ENCODE measurements at places on chromosomes 5 and 9. TPM values are rescaled to one million over a fixed set of nuclear protein-coding genes. Genes with fewer than 3 reads are reported as not detected.

- H3K4me3 ChIP-seq, result peak overlapping the region; percentile 88
- peaks cover 21% of the 10 kb centered on the region for H3K4me1 ChIP-seq
Measured at GRCh38 chr9:128771094-128771721, 519 bp downstream of the ZER1 start.

GRCh38 chr9:131732061-131732526 is 7.8 kb downstream of the RAPGEF1 start:
- no peak for DNase-seq
- H3K27me3 ChIP-seq, result no peaks in the 10 kb centered on the region
- peak overlapping the region; percentile 98 for H3K27ac ChIP-seq
- H3K4me1 ChIP-seq, result peaks cover 94% of the 10 kb centered on the region

- peak overlapping the region; percentile 84 for H3K27ac ChIP-seq
- H3K27me3 ChIP-seq, result no peaks in the 10 kb centered on the region
Measured at GRCh38 chr9:128895556-128895955, 13.6 kb downstream of the LRRC8A start.

The EQTN gene
- not detected for total RNA-seq

GRCh38 chr5:93831449-93831848 is 90.0 kb upstream of the POU5F2 start:
- H3K4me3 ChIP-seq, result no peak overlapping the region
- peaks cover 10% of the 10 kb centered on the region for H3K36me3 ChIP-seq
- H3K27me3 ChIP-seq, result no peaks in the 10 kb centered on the region
- H3K4me1 ChIP-seq, result no peaks in the 10 kb centered on the region
- no peak for DNase-seq

The TTLL11 gene
- total RNA-seq, result 3.1 TPM

DNA sequence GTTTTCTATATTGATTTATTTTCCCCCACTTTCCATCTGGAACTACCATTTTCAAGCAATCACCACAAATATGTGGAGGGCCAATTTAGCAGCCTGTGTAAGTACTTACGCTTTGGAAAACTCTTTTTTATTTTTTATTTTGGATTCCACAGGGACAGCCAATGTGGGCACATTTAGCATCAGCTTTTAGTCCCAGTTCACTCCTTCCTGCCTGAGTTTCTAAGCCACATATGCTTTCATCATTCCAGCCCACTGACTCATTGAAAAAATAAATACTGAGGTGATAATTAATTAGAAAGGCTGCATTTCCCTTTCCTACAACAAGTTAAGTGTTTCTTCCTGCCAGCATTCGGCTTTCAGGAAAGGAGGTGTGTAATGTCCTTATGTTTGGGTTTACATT is 76.8 kb downstream of the TMEM167A start:
- H3K27me3 ChIP-seq, result no peaks in the 10 kb centered on the region
- H3K27ac ChIP-seq, result no peak overlapping the region
- H3K4me1 ChIP-seq, result no peaks in the 10 kb centered on the region
- no peak overlapping the region for H3K4me3 ChIP-seq
- H3K36me3 ChIP-seq, result no peaks in the 10 kb centered on the region
- no peak for DNase-seq

- DNase-seq, result no peak
- H3K4me1 ChIP-seq, result no peaks in the 10 kb centered on the region
Measured at GRCh38 chr9:36292641-36293040, 34.4 kb upstream of the GNE start.

The CCL21 gene
- not detected for total RNA-seq

The PRSS3 gene
- total RNA-seq, result not detected

DNA sequence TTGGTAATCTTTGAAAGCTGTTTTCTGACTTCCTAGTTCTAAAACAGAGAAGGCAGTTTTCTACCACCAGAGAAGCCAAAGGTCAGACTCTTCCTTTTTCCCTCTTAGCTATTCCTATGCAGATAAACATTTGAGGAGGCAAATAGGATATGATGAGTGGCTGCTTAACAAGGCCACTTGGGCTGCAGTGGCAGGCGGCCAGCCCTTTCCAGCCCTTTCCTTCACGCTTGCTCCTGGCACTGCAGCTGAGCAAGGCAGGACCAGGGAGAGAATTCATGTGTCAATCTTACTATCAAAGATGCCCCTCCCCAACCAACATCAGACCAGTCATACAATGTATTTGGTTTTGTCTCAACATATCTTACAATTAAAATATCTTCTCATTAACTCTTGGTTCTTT is 36.8 kb upstream of the RNF38 start:
- H3K4me3 ChIP-seq, result no peak overlapping the region
- peaks cover 11% of the 10 kb centered on the region for H3K4me1 ChIP-seq
- no peak for DNase-seq
- no peak overlapping the region for H3K27ac ChIP-seq
- no peaks in the 10 kb centered on the region for H3K27me3 ChIP-seq
- H3K36me3 ChIP-seq, result no peaks in the 10 kb centered on the region

DNA sequence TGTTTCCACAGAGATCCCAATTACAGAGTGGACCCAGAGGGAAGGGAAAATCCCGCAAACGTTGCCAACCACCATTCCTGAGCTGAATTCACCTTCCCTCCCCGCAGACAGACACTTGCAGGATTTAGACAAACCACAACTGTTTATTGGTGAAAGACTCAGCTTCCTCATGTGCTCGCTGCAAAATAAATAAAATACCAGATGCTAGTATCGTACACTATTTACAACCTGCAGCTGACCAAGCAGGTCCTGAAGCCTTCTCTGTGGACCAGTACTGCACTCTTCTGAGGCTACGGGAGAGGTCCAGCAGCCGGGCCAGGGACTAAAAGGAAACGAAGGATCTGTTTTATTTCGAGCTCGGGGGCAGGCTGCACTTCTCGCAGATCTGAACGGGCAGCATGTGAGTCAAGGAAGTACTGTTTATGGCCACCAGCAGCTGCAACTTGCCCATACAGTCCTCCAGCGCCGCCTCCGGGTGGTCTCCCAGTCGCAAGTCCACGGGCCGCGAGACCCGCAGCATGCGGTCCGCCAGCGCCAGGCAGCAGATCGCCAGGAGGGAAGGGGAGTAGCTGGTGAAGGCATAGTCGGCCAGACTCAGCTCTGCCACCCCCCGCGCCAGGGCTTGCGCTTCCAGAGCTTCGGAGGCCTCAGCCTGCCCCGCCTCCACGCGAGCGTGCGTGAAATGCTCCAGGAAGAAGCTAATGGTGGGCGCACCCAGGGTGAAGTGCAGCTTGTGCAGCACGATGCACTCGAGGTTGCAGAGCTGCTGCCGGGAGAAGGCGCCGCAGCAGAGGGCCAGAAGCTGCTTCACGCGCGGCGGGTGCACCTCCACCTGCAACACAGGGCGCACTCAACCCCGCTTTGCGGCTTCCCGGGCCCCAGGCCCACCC is 2.1 kb downstream of the CCNO start:
- peaks cover 75% of the 10 kb centered on the region for H3K27me3 ChIP-seq
- H3K36me3 ChIP-seq, result peaks cover 1% of the 10 kb centered on the region
- peak overlapping the region; percentile 13 for H3K27ac ChIP-seq

The IFNA21 gene
- total RNA-seq, result not detected

The RUSC2 gene
- 3.6 TPM for total RNA-seq
